ENCODE measurements at places on chromosomes 7 and 10.

DNA sequence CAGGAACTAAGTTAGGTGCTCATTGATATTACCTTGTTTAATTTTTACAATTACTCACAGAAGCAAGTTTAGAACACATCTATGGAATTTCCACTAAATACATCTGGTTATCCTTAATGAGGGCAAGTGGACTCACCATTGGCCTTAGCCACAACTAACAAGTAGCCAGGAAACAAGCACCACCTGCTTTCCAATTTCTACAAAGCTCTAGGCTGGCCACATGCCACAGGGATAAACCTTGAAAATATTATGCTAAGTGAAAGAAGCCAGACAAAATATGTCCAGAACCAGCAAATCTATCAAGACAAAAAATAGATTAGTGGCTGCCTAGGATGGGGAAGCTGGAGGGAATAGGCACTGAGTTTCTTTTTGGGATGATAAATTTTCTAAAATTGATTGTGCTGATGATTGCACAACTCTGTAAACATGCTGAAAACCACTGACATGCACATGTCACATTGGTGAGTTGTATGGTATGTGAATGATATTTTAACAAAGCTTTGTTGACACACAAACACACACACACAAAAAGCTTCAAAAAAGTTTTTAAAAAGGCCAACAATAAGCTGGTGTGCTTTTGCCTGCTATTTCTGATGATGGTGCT, 179.4 kb downstream of the CPEB3 start:
- no peak for DNase-seq

DNA sequence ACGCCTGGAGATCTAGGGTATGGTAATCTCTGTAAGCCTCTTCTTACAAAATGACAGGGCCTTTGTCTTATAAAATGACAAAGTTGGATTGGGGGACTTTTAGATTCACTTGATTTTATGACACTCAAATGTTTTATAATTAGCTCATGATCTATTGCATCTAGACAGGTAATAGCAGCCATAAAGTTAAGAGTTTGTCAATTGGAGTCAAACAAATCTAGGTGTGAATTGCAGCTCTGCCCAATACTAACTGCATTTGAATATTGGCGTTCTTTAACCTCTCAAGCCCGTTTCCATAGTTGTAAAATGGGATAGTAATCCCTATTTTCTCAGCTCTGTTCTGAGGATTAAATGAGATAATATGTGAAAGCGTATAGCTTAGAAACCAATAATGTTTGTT, 14.1 kb upstream of the MRC1 start:
- no peak for DNase-seq

DNA sequence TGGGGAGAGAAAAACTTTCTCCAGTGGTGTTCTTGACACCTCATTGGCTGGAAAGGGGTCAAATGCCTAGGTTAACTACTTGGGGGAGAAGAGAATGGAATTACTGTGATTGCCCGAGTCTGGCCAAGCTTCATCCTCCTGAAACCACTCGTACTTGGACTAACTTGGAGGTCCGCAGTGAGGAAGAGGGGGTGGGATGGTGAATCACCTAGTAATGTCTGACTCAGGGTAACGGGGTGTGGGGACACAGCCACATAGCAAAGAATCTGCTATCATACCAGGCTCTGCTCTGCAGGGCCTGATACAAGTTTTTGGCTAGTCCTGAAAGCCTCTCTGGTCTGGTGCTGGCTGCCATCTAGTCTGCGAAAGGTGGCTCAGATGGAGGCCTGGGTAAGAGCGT, 190.9 kb downstream of the RPS24 start:
- DNase-seq: no peak

GRCh38 chr7:95608359-95609173, 12.2 kb upstream of the PDK4 start:
- peak; percentile 31 for DNase-seq

DNA sequence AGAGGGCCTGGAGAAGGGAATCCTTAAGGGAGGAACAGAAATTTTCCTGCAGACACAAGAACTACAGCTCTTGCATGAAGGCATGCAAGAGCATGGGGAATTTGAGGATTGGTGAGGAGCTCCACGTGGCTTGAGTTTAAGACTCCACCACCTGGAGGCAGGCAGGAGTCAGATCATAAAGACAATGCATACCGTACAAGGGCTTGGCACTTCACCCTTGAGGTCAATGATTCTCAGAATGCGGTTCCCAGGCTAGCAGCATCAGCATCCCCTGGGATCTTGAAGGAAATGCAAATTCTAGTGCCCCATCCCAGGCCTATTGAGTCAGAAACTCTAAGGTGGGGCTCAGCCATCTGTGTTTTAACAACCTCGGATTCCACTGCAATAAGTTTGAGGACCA, 143.8 kb downstream of the C7orf25 start:
- DNase-seq: no peak

GRCh38 chr7:146496657-146497056, 380.1 kb downstream of the CNTNAP2 start:
- DNase-seq: no peak

DNA sequence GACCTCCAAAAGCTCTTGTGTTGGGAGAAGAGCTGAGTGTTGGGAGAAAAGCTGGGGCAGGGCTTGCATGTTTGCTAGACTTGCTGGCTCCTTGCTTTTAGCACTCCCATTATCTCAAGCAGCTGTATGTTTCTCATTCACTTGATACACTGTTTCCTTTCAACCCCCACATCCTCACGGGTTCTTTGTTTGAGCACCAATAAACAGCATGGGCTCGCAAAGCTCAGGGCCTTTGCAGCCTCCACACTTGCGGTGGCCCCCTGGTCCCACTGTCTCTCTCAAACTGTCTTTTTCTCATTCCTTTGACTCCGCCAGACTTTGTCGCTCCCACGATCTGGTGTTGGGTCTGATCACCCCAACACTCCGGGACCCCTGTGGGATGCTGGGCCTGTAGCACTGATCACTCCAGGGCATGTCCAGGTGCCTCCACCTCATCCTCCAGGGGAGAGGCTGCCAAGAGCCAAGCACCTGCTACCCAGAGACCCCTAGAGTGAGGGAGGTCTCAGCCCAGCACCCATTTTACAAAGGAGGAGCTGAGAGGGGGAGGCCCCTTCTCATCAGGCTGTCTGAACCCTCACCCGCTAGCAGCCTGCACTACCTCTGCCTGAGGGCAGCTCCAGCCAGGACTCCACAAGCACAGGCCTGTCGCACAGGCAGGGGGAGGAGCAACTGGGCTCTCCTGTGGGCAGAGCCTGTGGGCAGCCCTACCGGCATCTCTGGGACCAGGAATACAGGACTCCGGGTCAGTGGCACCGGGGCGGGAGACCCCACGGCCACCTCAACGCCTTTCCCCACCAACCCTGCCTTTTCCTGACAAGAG, 49.1 kb upstream of the MSMB start:
- DNase-seq: peak; percentile 2

DNA sequence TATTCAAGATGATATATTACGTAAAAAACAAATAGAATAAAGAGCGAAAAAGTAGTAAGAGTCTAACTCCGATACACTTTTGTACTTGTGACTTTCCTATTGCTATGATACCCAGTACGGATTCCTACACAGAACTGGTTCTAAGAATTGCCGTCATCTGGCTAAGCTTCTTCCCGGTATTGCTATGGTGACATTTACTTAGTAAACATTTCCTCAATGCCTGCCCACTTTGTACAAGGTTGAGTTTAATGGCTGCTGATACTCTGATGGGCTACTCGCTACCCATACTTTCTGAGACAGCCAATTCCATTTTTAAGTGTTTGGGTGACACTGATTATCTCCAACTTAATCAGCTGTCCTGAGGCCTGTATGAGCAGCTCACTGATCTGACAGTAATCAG, 55.6 kb downstream of the OSBPL3 start:
- no peak for DNase-seq
